SHP77 treated with DMSO at 0.1 percent for 48 hours (cell line): ENCODE measurements at places on chromosomes 6 and 20.

GRCh38 chr20:21322083-21322710 lies 19.1 kb downstream of the XRN2 start:
- DNase-seq = no peak

DNA sequence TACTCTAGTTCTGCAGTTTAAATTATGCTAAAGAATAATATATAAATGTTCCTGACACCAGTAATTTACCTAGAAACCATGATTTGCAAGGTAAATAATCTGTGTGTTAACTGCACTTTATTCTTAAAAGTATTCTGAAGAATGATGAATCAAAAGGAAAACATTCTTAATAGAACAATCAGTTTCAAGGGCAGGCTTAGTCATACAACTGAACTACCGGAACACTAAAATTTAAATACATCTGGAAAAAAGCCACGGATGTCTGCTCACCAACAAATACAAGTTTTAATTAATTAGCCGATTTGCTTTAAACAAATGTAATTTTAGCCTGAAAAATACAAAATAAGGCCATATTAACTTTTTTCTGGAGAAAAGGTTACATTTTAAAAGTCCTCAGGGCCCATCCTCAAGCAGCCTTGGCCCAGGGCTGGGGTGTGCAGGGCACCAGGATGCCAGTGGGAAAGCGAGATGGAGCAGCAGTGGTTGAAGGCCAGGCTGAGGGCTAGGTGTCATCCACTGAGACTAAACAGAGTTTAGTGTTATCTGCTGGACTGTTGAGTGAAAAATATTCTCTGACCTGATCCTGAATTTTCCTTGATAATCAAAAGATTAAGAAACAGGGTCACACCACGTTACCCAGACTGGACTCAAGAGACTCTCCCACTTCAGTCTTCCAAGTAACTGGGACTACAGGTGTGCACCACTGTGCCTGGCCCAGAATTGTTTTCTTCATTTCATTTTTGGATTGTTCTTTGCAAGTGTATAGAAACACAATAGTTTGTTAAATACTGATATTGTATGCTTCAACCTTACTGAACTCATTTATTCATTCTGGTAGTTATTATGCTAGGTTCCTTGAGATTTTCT lies 88.2 kb upstream of the DST start:
- no peak for DNase-seq

DNA sequence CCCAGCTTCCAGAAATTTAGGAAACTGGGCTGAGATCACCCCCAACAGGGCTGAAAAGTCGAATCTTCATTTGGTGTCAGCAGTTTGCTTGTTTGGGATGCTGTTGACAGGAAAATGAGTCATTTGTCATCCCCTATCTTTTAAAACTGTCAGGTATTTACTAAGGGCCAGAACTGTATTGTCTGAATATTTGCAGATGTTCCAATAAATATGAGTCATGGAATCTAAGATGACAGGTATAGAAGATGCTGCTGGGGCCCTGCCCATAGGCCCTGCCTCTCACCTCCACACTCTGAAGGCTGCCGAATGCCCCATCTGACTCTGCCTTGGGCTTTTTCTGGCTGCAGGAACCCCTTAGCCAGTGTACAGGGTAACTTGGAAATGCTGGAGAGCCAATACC lies 3.9 kb downstream of the ETV7 start:
- no peak for DNase-seq

- DNase-seq = no peak
Measured at GRCh38 chr6:144753023-144753705, 468.0 kb downstream of the UTRN start.

GRCh38 chr6:147017153-147017552 lies 187.1 kb upstream of the STXBP5 start:
- no peak for DNase-seq

DNA sequence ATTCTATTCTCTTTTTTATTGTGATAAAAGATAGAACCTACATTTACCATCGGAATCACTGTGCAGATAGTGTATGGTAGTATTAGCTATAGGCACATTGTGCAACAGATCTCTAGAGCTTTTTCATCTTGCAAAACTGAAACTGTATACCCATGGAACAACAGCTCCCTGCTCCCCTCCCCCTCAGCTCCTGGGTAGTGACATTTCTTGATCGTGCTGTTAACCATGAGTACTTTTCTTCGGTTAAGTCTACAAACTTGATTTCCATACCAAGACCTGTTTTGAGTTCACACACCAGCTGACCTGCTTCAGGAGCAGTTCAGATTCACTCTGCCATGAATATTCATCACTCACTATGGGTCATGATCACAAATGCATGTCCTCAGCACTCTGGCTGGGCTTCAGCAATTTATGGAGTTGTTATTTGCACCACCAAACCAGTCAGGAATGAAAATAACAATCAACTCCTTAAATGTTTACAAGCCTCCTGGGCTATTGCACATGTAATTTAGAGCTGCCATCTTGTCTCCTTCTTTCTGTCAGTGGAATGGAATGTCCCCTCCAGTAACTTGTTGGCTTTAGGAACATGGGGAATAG lies 32.8 kb downstream of the PRDM1 start:
- no peak for DNase-seq

- no peak for DNase-seq
Measured at GRCh38 chr6:35755278-35755924, 18.6 kb downstream of the ARMC12 start.

DNA sequence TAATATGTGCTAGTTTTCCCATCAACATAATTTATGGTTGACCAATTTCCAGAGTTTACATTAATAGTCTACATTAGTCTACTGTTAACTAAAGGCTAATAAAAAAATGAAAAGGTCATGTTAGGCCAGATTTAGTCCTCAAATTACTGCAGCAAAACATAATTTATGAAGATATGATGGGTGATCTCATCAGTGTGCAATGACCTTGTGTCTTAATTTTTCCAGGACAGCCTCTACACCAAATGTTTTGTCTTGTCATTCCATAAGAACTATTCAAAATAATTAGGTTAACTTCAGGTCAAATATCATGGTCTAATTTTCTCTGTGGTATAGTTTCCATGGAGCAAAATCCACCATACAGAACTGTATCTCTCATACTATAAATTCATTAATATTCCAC lies 234.2 kb downstream of the COL12A1 start:
- no peak for DNase-seq

GRCh38 chr6:33324125-33324524 lies 6.6 kb upstream of the ZBTB22 start:
- DNase-seq = no peak

- DNase-seq = no peak
Measured at GRCh38 chr6:125926711-125927110, 29.9 kb upstream of the HINT3 start.

- no peak for DNase-seq
Measured at GRCh38 chr6:99661870-99662269, 55.2 kb downstream of the PRDM13 start.

GRCh38 chr6:34068462-34069044 lies 77.3 kb downstream of the GRM4 start:
- no peak for DNase-seq

DNA sequence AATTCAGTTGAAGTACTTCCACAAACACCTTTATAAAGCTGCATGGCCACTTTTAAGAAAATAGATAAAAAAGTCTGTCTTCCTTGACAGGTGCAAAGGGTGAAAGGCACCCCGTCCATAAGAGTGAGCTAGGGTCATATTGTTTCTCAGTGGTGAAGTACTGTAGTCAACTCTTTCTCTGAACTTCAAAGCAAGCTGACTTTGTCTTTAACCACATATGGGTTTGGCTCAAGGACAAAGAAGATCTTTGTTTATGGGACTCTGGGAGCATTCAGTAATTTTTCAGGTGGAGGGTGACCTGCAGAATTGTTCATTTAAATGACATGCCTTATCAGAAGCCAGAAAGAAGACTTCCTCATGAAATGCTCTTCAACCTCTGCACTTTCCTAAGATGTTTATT lies 49.3 kb upstream of the KLHL31 start:
- no peak for DNase-seq

DNA sequence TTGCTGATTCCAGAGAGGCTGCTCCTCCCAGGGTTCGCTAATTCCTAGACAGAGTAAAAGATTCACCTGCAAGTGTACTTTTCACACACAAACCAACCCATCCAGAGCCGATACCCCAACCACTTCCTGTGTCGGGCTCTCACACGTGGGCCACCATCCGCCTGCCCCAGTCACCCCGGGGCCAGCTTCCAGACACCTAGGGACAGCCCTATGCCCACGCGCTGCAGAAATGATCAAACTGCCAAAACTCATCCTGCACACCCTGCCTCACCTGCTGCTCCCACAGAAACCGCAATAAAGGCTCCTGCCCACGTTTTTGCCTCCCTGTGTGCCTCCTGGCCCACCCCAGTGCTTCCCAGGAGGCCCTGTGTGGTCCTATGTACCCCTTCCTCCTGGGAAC lies 59.5 kb downstream of the PSMG4 start:
- no peak for DNase-seq

GRCh38 chr20:56371977-56372376 lies 13.2 kb downstream of the FAM210B start:
- no peak for DNase-seq

DNA sequence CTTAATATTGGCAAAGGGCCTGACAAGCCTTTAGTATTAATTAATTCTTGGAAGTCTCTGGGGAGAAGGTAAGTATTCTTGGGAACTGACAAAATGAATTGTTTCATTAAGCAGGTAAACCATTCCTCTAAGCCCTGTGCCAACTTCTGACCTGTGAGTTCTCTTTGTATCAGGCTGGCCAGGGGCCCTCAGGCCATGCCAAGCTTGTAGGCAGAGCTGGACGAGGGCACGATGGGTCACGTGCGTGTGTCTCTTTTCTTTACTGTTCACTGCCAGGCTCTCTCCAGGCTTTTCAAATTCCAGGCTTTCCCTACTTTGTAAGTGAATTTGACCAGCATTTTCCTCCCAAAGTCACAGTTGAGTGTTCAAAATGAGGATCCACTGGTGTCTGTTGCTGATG lies 112.4 kb downstream of the NRN1 start:
- DNase-seq = no peak

GRCh38 chr6:56959094-56959493 lies 4.2 kb downstream of the BEND6 start:
- no peak for DNase-seq

DNA sequence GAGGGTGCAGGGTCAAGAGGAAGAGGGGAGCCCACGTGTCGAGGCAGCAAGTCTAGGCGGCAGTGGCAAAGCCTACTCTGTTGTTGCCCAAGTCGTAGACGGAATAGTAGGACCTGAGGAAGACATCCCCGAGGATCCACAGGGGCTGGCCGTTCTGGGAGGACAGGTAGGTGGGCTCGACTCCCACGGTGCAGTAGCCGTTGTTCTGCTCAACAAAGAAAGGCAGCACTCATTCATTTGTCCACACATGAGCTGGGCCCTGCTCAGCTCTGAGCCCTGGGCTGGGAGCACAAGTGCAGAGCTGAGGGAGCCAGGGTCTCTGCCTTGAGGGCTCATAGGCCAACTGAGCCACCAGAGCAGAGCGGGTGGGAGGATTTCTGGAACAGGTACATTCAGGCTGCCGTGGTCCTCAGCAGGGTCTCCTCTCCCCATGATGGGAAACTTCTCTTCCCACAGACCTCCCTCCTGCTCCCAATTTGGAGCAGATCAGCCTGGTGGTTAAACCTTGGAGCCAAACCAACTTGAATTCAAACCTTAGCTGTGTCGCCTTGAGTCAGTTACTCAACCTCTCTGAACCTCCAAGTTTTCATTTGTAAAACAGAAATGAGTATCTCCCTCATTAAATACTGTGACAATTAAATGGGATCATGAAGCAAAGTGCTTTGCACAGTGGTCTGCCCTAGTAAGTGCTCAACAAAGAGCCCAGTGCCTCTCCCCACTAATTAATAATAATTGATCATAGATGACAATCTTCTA lies 1.6 kb upstream of the TFEB start:
- DNase-seq = no peak

DNA sequence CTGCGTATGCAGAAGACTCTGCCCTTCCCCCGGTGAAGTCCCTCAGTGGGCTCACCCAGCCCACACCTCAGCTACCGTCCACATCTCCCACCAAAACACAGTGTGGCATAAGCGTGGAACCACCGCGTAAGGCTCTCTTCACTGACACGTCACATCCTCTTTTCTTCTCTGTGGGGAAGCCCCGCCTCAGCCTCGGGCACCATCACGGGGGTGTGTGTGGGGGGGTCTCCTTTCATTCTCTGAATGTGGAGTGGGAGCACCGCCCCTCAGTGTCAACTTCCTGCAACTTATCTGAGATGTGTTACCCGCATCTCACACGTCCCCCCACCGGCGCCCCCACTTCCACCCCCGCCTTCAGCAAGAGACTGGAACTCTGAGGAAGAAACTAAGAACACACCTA lies 388.4 kb upstream of the JARID2 start:
- no peak for DNase-seq

DNA sequence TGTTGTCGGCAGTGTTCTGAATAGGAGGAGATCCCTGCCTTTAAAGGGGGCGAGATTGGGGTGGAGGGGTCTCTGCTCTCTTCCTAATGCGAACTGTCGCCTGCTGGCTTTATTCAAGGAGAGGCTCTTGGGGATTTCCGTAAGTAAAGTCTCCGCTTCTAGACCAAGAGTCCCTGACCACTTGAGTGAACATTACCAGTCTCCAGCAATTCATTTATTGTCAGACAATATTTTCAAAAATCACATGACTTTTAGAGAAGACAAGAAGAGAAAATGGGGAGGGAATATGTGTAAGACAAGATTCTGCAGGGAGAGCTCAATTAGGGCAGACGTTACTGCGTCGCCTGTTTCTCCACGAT lies 21.2 kb downstream of the POM121L2 start:
- no peak for DNase-seq

- DNase-seq = no peak
Measured at GRCh38 chr6:136552054-136552453, 1.8 kb upstream of the MAP7 start.

- no peak for DNase-seq
Measured at GRCh38 chr20:35640724-35641123, 24.0 kb downstream of the CPNE1 start.

DNA sequence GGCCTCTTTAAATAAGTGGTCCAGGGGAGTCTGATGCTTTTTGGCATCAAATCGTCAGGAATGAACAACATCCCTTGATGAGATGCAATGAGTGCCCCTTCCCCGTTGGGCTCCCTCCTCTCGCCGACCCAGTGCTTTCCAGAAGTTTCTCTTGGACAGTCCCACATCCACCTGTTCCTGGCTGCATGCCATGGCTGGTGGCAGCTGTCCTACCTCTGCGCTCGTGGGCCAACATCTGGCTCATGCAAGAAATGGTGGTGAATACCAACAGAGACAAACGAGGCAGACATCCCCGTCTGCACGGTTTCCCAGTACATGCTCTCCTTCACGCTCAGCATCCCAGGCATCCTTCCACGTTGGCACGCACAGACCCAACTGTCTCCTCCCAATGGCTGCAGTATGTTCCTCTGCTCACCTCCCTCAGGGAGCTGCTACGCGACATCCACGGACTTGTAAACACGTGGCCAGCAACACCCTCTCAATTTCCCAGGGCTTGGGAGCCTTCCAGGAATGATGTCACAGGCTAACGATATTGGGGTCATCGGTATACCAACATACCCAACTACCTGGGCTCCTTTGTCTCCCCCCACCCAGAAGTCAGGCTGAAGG lies 37.5 kb downstream of the PPP1R3G start:
- DNase-seq = no peak

- DNase-seq = no peak
Measured at GRCh38 chr20:12969071-12969669, 39.6 kb upstream of the SPTLC3 start.
